ENCODE measurements at places on chromosomes 2 and 18. TPM values are rescaled to one million over a fixed set of nuclear protein-coding genes. Genes with fewer than 3 reads are reported as not detected.

- DNase-seq: no peak
Measured at GRCh38 chr2:232586943-232587505, 36.5 kb downstream of the EIF4E2 start.

DNA sequence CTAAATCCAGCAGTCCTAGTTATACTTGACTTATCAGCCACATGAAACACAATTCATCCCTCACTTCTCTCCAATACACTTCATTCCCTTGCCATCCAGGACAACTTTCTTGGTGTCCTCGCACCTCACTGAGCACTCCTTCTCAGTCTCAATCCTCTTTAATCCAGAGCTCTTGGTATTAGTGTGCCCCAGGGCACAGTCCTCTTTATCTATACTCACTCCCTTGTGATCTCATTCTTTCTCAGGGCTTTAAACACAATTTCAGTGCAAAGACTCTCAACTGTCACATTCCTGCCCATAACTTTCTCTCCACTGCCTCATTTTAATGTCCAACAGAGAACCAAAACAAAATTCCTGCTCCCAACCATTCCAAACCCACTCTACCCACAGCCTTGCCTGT lies 60.8 kb upstream of the SPOPL start:
- no peak for DNase-seq

GRCh38 chr2:36697424-36698066 lies 1.0 kb downstream of the VIT start:
- DNase-seq: no peak

GRCh38 chr2:201358684-201359083 lies 1.5 kb upstream of the FLACC1 start:
- DNase-seq: no peak

DNA sequence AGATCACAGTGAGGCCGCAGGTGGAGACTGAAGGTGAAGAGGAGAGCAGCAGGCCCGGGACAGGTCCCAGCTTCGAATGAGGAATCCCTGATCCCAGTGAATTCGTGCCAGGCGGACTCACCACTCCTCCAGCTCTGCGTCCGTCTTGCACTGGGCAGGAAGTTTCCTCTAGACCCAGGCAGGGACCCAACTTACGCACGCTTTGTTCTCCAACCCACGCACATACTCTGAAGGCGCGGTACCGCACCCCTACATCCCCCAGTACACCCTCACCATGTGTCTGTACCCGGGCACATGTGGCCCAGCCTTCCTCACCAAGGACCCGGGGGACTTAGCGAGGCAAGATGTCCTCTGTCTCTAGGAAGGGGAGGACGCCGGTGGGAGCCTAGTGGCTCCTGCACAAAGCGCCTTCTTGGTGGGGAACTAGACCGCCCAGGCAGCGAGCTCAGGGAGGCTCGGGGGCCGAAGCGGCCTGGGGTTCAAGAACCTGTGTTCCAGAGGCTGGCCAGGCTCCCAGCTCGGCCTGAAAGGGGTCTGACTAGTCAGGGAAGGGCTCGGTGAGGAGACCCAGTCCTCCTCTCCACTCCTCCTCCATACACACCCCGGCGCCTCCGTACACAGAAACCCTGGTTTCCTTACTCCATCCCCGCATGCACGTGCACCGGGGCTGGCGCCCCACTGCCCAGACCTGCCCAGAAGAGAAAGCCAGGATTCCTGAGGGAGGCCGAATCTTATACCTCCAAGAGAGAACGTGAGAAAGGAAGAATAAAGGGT lies 38.3 kb upstream of the ATP6V1B1 start:
- no peak for DNase-seq

DNA sequence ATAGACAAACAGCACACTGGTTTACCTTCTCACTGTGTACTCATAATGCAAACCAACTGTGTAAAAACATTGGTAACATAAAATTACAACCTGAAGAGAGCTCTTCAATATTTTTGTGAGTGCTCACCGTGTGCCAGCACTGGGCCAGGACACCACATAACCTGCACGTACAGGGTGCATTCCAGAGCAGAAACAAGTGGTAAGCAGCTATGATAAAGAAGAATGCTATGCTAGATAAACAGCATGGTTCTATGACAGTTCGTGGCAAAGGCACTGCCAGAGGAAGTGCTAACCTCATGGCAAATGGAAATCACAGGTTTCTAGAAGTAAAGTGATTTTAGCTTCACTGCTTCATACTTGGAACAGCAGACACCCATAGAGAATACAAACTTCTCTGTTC lies 343.5 kb downstream of the MTX2 start:
- no peak for DNase-seq

- peak; percentile 54 for DNase-seq
Measured at GRCh38 chr2:1715184-1716013, 28.9 kb downstream of the PXDN start.

CNRIP1 gene
- 50.6 TPM for total RNA-seq

GRCh38 chr2:64440843-64441242 lies 13.1 kb upstream of the LGALSL start:
- DNase-seq: no peak

DNA sequence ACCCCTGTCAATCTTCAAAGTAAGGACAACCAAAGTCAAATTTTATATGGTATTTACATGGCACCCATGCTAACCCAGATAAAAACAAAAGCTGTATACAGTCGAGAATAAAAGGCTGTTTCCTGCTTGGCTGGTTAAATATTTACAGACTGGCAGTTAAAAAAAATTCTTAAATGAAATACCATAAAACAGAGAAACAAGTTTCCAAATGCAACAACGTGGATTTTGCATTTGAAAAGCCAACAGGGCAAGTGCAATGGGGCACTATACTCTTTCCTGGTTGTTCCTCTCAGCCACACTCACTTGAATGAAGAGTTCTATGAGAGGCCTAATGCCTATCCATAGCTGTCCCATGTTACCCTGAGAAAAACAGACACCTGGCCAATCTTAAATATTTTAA lies 6.1 kb upstream of the NR4A2 start:
- DNase-seq: no peak

GRCh38 chr2:10947005-10947440 lies 35.3 kb downstream of the KCNF1 start:
- no peak for DNase-seq

DNA sequence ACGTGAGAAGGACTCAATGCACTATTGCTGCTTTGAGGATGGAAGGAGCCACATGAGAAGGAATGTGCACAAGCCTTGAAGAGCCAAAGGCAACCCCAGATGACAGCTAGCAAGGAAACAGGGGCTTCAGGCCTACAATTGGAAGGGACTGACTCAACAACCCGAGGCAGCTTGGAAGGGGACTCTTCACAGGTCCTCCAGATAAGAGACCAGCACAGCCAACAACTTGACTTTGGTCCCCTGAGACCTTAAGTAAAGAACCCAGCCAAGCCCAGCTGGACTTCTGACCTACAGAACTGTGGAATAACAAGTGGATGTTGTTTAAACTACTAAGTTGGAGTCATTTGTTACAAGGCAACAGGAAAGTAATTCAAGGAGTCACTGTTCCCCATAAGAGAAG lies 277.2 kb downstream of the SUCLG1 start:
- no peak for DNase-seq

GRCh38 chr2:75752828-75753227 lies 42.1 kb upstream of the GCFC2 start:
- DNase-seq: no peak

NXPH2 gene
- not detected for total RNA-seq

GRCh38 chr2:191318729-191319078 lies 73.5 kb downstream of the MYO1B start:
- no peak for DNase-seq

DNA sequence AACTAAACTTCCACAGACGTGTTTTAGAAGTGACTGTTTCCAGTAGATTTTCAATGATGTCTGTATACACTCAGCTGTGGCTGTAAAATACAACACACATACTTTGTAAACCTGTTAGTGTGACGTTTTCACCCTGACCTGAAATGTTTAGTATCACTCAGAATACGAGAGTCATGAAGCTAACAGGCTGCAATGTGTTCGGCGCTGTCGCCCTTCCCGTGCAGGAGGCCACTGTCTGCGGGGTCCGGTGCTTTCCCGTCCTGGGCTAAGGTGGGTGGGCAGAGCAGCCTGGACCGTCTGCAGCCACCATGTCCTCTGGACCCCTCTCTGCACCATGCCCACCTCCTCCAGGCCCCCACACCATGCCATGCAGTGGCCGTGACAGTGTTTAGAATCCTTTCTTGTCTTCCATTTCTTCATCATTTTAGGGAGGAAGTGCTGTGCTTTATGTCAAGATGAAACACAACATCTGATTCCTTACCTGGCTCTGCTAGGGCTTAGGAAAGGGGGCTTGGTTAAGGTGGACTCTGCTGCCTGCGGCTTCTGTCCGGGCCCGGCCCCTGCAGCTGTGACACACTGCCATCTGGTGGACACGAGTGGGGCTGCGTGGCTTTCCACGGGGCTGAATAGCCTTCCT lies 53.8 kb upstream of the RBM44 start:
- no peak for DNase-seq

- no peak for DNase-seq
Measured at GRCh38 chr2:100407563-100407962, 9.9 kb downstream of the CHST10 start.

LCT gene
- not detected for total RNA-seq

VAMP5 gene
- 140 TPM for total RNA-seq

- no peak for DNase-seq
Measured at GRCh38 chr2:61179701-61180639, 18.0 kb downstream of the C2orf74 start.

DNA sequence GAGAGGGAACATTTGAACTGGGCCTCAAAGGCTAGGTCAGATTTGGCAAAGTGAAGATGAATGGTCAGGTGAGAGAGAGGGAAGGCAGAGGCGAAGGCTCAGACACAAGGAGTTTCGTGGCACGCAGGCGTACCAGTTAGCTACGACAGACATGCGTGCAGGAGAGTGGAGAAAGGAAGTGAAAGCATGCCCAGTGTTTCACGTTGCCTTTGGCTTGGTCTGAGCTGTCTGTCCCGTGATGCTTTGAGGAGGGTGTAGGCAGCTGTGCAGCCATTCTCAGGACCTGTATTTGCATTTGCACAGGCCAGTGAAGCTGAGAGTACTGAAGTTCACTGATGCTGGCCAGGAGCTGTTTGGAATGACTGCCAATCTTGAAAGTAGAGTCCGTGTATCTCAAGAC lies 69.5 kb downstream of the HNRNPLL start:
- no peak for DNase-seq

DNMT3A gene
- total RNA-seq: 19.6 TPM

DNA sequence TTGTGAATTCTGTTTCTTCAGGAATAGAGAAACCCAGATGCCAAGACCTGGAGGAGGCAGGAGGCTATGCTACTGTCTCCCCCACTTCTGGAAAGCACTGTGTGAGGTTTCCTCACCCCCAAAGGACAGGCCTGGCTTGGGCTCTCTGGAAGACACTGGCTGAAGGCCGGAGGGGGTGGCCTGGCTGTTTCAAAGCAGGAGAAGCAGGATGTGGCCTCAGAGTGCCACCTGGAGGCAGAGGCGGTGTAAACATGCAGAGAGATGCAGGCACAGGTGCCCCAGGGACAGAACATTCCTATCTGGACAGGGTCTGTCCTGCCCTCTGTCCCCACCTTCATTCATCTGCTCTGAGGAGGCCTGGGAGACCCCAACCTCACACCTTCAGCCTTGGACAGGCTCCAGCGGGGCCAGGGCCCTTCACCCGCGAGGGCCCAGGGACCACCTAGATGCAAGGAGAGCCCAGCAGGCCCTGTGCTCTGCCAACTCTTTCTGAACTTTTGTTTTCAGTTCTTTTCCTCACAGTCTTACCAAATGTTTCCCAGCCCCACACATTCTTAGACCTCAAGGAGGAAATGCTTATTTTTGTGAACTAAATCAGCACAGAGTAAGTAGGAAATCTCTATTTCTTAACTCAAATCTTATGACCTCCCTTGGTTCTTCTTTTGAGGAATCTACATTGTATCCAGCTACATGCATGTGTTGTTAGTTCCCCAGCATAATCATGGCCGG lies 79.2 kb downstream of the LONRF2 start:
- peak; percentile 14 for DNase-seq

- no peak for DNase-seq
Measured at GRCh38 chr2:222582928-222583327, 73.0 kb downstream of the FARSB start.

NTSR2 gene
- not detected for total RNA-seq

SERPINE2 gene
- 51.3 TPM for total RNA-seq

GPR45 gene
- not detected for total RNA-seq

DNA sequence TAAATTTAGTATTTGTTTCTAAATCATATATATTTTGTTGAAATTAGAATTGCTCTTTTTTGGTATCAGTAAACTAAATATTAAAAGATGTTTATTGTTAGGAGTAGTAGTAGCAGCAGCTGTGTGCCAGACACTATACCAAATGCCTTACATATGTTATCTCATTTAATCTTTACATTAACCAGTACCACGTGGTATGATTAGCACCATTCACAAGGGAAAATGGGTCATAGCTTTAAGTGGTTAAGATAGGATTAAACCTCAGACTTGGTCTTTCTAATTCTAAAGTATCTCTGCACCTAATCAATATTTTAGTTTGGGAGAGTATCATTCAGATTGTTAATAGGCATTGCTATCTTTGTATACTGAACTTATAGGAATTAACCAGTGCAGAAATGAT lies 29.0 kb downstream of the PSMD14 start:
- no peak for DNase-seq

- DNase-seq: no peak
Measured at GRCh38 chr2:130915149-130915548, 78.4 kb downstream of the ARHGEF4 start.

TUBB8B gene
- total RNA-seq: not detected

DNA sequence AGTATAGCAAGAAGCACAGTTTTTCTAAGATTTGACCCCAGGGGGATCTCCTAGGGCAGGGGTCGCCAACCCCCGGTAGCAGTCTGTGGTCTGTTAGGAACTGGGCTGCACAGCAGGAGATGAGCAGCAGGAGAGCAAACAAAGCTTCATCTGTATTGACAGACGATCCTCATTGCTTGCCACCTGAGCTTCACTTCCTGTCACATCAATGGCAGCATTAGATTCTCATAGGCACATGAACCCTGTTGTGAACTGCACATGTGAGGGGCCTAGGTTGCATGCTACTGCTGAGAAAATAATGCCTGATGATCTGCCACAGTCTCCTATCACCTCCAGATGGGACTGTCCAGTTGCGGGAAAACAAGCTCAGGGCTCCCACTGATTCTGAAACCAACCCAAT lies 136.2 kb downstream of the RGPD3 start:
- DNase-seq: no peak

DNA sequence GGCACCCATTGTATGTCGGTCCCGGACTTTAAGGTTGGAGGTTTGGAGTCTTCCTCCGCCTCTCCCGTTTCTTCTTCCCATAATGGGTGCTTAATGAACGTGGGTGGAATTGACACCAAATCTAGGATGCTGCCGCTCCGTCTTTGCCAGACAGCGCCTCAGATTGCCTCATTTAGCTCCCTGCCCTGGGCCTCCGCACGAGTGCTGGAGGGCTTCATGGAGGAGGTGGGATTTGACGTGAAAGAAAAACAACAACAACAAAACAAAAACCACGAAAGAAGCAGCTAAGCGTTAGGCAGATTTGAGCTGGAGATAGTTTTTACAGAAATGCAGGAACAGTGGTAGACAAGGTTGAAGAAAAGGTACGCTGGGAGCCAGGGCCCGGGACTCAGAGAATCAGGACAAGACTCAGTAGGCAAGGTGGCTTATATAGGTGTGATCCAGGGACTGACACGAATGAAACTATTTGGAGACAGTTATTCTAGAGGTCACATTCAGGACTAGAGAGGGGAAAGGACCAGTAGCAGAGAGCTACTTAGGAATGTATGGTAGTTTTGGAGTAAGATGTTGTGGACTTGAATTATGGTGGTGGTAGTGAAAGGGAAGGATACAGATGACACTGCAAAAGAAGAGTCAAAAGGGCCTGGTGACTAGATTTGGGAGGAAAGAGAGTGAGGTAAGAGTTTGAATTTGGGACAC lies 605 bp downstream of the ZNF2 start:
- no peak for DNase-seq

GRCh38 chr2:81195774-81196382 lies 891.3 kb upstream of the LRRTM1 start:
- DNase-seq: no peak

- DNase-seq: no peak
Measured at GRCh38 chr2:237455764-237456163, 31.3 kb upstream of the MLPH start.
